ENCODE measurements at places on chromosomes 5 and 9. TPM values are rescaled to one million over a fixed set of nuclear protein-coding genes. Genes with fewer than 3 reads are reported as not detected.

GRCh38 chr5:94820488-94820887 lies 202.0 kb downstream of the SLF1 start:
- no peak overlapping the region for H3K27ac ChIP-seq
- no peak overlapping the region for H3K4me3 ChIP-seq
- no peaks in the 10 kb centered on the region for H3K27me3 ChIP-seq
- no peaks in the 10 kb centered on the region for H3K4me1 ChIP-seq
- no peaks in the 10 kb centered on the region for H3K36me3 ChIP-seq

- H3K4me1 ChIP-seq, result no peaks in the 10 kb centered on the region
- H3K4me3 ChIP-seq, result no peak overlapping the region
- H3K36me3 ChIP-seq, result no peaks in the 10 kb centered on the region
- H3K27me3 ChIP-seq, result no peaks in the 10 kb centered on the region
- DNase-seq, result no peak
Measured at GRCh38 chr5:109645707-109646192, 44.0 kb upstream of the MAN2A1 start.

Gene GRM6
- total RNA-seq, result not detected

Gene CTXN3
- not detected for total RNA-seq

- H3K4me1 ChIP-seq, result no peaks in the 10 kb centered on the region
- no peaks in the 10 kb centered on the region for H3K36me3 ChIP-seq
- no peak overlapping the region for H3K27ac ChIP-seq
- no peak overlapping the region for H3K4me3 ChIP-seq
- no peaks in the 10 kb centered on the region for H3K27me3 ChIP-seq
Measured at GRCh38 chr5:102969641-102970040, 150.3 kb downstream of the GIN1 start.

Gene ALG2
- total RNA-seq, result 62.2 TPM

Gene DMGDH
- not detected for total RNA-seq

- H3K27ac ChIP-seq, result peak overlapping the region; percentile 80
- H3K27me3 ChIP-seq, result no peaks in the 10 kb centered on the region
- H3K4me3 ChIP-seq, result no peak overlapping the region
- no peaks in the 10 kb centered on the region for H3K36me3 ChIP-seq
- peak; percentile 87 for DNase-seq
- H3K4me1 ChIP-seq, result peaks cover 6% of the 10 kb centered on the region
Measured at GRCh38 chr5:177545487-177546257, 8.7 kb downstream of the FAM193B start.

DNA sequence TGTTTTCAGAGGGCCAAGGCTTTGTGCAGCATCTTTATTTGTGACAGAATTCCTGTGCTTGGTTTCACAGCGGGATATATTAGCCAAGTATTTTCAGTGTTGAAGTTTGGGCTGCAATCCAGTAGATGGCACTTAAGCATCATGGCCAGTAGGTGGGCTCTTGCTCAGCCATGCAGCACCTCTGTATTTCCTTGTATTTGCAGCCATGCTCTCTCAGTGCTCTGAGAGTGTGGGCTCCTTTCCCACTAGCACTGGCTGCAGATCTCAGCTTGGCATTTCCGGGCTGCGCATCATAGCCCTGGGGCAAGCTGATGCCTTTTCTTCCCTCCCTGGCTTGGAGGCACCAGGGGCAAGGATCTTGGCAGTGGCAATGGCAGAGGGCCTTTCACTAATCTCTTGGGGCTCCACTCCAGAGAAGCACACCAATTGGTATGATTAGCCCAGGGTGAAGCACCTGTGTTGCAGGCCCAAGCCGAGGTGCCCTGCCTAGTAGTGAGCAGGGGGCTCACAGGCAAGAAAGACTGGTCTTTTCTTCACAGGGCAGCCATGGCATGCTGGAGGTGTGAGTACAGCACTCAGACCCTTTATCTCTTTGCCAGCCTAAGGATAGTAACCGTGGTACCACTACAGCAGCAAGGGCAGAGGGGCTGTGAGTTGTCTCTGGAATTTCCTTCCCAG lies 48.3 kb downstream of the SLCO6A1 start:
- H3K4me3 ChIP-seq, result no peak overlapping the region
- H3K36me3 ChIP-seq, result no peaks in the 10 kb centered on the region
- H3K4me1 ChIP-seq, result no peaks in the 10 kb centered on the region
- DNase-seq, result no peak
- H3K27ac ChIP-seq, result no peak overlapping the region

DNA sequence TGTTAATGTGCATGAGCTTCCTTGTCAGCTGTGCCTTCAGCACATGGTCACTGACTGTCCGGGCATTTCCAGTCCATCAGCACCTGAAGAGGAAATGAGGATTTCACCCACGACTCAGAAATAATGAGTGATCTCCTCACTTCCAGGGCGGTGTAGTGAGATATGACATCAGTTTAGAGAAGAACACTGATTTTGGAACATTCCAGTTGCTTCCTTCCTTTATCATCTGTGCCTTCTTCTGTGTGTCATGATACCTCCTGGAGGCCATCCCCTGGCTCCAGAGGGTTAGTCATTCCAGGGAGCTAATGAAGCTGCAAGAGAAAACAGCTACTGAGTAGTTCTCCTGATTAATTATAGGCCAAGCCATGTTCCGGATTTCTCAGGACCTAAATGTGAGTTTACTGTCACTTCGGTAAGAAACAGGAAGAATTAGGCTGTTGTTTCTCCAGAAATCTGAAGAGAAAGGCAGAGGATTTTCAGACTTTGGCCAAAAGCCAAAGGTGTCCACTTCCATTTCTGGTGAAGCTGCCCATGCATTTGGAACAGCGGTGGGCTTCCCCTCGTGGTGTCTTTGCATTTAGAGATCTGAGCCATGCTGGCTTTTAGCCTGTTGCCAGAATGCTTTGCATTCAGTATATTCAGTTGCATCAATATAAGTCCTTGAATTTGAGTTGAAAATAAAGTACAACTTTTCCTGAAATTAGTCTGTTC lies 161.3 kb upstream of the OTULINL start:
- H3K36me3 ChIP-seq, result no peaks in the 10 kb centered on the region
- H3K27me3 ChIP-seq, result no peaks in the 10 kb centered on the region
- no peaks in the 10 kb centered on the region for H3K4me1 ChIP-seq
- no peak overlapping the region for H3K27ac ChIP-seq
- no peak overlapping the region for H3K4me3 ChIP-seq
- DNase-seq, result no peak

Data from uterus (tissue), 4 donors.